ENCODE measurements at places on chromosomes 7 and 10.

- DNase-seq = no peak
Observed at GRCh38 chr7:110841840-110842545, 248.9 kb upstream of the LRRN3 start.

DNA sequence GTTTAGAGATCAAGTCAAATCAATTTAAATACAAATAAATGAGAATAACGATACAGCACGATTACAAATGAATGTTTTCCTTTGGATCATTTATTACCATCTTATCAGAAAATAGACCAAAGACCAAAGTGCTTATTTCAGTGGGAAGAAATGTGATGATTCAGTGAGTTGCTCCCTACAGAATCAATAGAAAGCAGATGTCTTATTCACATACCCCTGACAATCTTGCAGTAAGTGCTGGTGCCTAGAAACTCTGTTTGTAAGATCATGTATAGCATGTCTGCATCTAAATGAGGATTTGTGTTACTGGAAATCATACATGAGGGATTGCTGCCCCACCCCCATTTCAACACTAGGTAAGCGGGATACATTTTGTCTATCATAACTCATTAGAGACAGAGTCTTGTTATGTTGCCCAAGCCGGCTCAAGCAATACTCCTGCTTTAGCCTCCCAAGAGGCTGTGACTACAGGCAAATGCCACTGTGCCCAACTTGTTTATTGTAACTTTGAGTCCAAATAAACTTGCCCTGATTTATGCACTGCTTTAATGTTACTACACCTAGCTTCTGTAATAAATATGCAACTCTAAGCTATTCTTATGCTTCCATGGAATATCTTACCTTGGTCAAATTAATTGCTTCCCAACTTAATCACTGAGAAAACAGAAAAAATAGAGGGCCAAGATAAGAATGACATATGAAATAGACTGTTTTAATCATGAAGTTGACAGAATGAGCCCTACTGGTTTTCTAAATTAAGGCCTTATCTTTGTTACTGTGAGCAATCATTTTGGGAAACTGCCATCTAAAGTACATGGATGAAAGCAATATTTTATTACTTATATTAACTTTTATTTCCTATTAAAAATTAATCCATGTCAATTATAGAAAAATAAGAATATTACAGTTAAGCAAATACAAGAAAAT lies 82.5 kb downstream of the AHR start:
- DNase-seq = no peak

DNA sequence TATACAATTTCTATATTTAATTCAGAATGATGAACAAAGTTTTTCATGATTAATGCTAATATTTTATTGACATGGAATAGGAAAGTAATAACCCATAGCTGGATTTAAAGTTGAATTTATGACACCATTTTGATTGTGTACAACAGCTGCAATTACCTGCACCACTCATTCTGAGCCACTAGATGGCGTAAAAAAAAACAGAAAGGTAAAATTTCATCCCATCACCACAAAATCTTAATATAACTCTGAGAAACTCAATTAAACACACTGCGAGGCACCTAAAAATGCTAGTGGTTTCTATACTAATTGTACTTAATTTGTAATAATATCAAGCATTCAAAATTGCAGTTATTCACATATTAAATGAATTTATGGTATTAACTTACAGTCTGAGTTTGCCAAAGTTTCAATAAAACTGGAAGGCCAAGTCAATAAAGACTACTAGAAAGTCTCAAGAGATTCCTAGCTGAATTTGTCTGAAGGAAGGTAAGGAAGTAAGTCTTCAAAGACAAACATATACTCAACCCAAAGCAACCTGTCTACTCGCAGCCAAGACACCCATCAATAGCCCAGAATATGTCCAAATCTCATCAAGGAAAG lies 182.5 kb downstream of the SKAP2 start:
- DNase-seq = no peak

DNA sequence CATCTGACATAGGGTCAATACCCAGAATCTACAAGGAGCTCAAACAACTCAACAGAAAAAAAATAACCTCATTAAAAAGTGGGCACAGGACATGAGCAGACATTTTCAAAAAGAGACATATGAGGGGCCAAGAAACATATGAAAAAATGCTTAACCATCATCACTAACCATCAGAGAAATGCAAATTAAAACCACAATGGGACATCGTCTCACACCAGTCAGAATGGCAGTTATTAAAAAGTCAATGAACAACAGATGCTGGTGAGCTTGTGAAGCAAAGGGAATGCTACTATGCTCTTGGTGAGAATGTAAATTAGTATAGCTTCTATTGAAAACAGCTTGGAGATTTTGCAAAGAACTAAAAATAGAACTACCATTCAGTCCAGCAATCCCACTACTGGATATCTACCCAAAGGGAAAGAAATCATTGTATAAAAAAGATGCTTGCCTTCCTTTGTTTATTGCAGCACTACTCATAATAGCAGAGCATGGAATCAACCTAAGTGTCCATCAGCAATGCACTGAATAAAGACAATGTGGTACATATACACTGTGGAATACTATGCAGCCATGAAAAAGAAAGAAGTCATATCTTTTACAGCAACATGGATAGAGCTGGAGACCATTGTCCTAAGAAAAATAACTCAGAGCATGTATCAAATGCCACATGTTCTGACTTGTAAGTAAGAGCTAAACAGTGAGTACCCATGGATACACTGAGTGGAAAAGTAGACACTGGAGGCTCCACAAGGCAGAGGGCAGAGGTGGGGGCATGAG lies 139.8 kb downstream of the ADARB2 start:
- DNase-seq = no peak

DNA sequence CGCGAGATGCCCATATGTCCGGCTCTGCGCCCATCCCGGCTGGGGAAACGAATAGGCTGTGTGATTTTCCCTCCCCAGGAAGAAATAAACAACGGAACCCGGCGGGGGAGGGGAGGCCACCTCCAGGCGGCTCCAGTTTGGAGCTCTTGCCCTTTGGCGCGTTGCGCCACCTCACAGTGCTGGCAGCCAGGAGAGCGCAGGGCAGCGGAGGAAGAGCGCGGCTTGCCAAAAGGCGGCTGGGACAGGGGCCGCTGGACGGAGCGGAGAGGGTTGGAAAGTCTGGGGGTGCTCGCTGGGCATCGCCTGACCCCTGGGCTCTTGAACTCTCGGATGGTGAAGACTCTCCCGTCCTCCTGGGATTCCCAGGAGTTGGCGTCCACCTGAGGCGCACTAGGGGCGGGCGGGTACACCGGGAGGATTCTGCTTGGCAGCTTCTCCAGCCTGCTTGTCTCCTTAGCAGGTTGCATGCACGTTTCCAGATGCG lies 5.3 kb upstream of the NEUROG3 start:
- DNase-seq = no peak

DNA sequence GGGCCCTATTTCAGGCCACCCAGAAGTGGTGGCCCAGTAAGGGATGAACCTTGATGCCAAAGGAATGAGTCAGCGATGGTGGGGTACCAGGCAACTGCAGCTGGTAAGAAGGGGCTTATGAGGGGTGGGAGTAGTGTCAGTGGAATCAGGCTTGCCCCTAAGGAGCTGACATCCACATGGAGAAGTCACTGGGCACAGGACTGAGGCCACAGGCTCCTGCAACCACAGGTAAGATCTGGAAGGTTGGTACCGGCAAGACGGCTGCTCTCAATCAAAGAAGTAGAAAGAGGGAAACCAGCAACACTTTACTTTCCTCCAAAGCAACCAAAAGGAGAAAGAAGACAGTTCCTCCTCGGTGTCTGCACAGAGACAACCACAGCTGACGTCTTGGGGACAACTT lies 2.5 kb downstream of the GCK start:
- no peak for DNase-seq

DNA sequence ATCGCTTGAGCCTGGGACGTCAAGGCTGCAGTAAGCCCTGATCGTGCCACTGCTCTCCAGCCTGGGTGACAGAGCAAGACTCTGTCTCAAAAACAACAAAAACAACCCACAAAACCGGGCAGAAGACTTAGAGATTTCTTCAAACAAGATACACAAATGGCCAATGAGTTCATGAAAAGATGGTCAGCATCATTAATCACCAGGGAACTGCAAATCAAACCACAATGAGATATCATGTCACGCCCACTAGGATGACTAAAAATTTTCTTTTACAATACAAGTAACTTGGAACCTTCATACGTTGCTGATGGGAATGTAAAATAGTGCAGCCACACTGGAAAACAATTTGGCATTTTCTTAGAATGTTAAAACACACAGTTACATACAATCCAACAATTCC lies 77.3 kb upstream of the GRID1 start:
- no peak for DNase-seq

DNA sequence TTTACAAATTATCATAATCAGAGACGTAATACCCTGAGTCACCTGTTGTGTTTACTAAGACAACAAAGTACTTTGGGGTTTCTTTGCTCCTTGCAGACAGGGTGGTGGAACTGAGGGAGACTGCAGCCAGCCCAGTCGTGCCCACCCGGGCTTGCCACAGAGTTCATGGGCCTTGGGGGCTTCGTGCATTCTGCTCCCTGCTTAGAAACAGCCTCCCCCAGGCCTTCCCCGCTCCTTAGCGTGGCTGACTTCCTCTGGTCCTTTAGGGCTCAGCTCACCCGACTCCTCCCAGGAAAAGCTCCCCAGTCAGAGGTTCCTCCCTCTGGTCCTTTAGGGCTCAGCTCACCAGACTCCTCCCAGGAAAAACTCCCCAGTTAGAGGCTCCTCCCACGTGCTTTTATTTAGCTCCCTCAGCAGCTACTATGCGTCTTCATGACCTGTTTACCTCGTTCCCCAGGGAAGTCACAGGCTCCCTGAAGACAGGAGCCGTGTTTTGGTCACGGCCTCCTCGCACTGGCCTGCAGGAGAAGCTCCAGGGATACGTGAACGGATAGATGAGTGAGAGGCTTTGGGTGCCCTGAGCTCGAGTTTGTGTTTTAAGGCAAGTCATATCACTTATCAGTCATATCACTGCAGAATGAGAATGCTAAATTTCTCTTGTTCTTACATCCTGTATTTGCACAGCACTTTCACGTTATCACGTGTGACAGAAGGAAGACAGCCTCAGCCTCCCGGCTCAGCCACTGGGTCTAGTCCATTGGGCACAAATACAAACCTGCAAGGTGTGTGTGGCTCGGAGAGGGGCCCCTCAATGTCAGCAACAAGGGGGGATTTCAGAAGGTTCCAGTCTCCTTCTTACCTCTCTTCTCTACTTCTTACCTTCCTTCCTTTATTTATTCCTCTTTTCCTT lies 52.7 kb upstream of the VIPR2 start:
- no peak for DNase-seq

DNA sequence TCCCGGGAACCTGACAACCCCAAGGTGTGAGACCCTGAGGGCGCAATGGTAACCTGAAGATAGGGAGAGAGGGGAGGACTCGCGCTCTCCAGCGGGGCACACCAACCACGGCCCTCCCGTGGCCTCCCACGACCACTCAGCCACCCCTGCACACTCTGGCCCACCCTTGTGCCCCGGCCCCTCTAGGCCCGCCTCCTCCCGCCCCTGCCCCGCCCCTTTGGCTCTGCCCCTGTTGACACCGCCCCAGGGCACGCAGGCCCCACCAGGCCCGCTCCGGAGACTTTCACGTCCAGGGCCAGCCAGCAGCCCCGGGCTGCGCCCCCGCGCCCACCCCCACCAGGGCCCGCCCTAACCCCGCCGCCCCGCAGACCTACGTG lies 10.9 kb downstream of the ATG9B start:
- DNase-seq = no peak

DNA sequence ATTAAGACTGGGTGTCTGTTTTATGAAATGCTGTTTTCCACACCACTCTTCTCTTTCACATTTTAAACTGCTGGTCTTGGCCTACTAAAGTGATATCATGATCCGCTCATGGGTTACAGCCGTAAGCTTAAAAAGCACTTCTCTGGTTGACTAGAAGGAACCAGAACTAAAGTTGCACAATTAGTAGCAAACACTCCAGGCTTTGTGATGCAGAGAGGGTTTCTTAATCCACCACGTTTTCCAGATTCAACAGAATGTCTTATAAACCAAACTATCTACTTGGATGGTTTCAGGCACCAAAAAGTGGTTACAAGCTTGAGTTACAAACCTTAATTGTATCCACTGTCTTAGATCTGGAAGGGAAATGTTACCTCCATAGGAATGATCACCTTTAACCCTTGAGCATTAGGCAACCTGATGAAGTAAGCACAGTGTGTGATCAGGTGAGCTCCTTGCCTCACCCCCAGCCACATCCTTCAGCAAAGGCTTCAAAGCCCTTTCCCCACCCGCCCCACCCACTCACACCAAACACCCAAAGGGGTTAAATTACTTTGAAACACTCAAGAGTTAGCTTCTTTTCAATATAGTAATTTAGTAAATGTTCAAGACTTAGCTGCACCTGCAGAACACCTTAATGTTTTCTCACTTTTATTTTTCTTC lies 3.5 kb downstream of the ELMO1 start:
- no peak for DNase-seq

- no peak for DNase-seq
Observed at GRCh38 chr10:46223626-46224413, 63.0 kb upstream of the ANTXRL start.

GRCh38 chr10:119650062-119650461 lies 1.1 kb upstream of the BAG3 start:
- DNase-seq = no peak

DNA sequence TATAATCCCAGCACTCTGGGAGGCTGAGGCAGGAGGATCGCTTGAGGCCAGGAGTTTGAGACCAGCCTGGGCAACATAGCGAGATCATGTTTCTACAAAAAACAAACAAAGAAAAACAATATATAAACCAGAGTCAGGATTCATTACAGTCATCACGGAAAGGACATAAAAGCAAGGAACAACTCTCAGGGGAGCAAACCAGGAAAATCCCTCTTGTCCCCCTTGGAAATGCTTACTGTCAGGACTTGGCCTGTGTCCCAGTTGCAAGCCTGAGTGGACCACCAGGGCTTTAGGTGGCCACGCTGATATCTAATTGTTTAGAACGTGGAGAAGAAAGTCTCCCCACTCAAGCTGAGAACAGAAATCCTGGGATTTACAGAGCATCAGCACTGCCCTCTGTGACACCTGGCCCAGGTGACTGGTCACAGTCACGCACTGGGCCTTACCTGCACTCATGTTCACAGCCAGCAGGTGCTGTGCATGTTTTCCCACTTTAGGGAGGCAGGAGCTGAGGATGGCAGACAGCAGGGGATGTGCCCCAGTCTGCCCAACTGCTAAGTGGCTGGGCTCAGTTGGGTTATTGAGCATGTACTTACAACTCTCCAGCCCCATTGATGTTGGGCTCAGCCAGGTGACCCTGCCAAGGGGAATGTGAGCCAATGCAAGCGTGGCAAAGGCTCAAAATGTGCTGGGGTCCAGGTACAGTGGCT lies 60.9 kb downstream of the TMEM130 start:
- no peak for DNase-seq

- no peak for DNase-seq
Observed at GRCh38 chr7:105304040-105304895, 84.5 kb downstream of the SRPK2 start.
